Left renal pelvis (tissue), 4 donors: ENCODE measurements at places on chromosomes 11 and 22. TPM values are rescaled to one million over a fixed set of nuclear protein-coding genes. Genes with fewer than 3 reads are reported as not detected.

The CCDC81 gene
- 1.6 TPM for polyA plus RNA-seq

The TEX54 gene
- 0.63 TPM for polyA plus RNA-seq

The SCGB2A2 gene
- not detected for polyA plus RNA-seq

The MPST gene
- polyA plus RNA-seq: 75.5 TPM

The ALX4 gene
- polyA plus RNA-seq: 0.34 TPM

The LRRC74B gene
- polyA plus RNA-seq: 0.06 TPM

The EFCAB6 gene
- 5.7 TPM for polyA plus RNA-seq

The MYO7A gene
- polyA plus RNA-seq: 2.2 TPM

The KCNC1 gene
- polyA plus RNA-seq: 1.0 TPM

The MIOX gene
- polyA plus RNA-seq: 0.44 TPM

The MRGPRX4 gene
- polyA plus RNA-seq: not detected

The ZBTB3 gene
- polyA plus RNA-seq: 8.9 TPM

The NEFH gene
- polyA plus RNA-seq: 9.5 TPM

The SLCO2B1 gene
- polyA plus RNA-seq: 10.3 TPM

The SUSD2 gene
- polyA plus RNA-seq: 1.7 TPM

The NRXN2 gene
- 15.1 TPM for polyA plus RNA-seq

The HSPB2 gene
- 1.9 TPM for polyA plus RNA-seq

The TRPM5 gene
- 2.4 TPM for polyA plus RNA-seq

The KIRREL3 gene
- 2.2 TPM for polyA plus RNA-seq

The FHIP1B gene
- 40.0 TPM for polyA plus RNA-seq

The SLC1A2 gene
- polyA plus RNA-seq: 0.52 TPM

The VSTM5 gene
- polyA plus RNA-seq: 1.2 TPM

The MRPL49 gene
- polyA plus RNA-seq: 56.8 TPM

The SDHAF2 gene
- polyA plus RNA-seq: 46.1 TPM

The APLNR gene
- 85.4 TPM for polyA plus RNA-seq

The APOBEC3B gene
- polyA plus RNA-seq: 6.6 TPM

The SMIM38 gene
- polyA plus RNA-seq: 0.42 TPM

The SAA2 gene
- polyA plus RNA-seq: not detected

The CLCF1 gene
- polyA plus RNA-seq: 5.4 TPM

The CSF2RB gene
- polyA plus RNA-seq: 3.1 TPM

The NUDT22 gene
- 20.9 TPM for polyA plus RNA-seq

The DKK3 gene
- polyA plus RNA-seq: 320 TPM

The OR52N4 gene
- not detected for polyA plus RNA-seq

The DRD4 gene
- polyA plus RNA-seq: 0.35 TPM

The MORC2 gene
- polyA plus RNA-seq: 37.2 TPM

The APOL5 gene
- not detected for polyA plus RNA-seq

The CXCR5 gene
- polyA plus RNA-seq: 0.03 TPM

The MUC6 gene
- 23.0 TPM for polyA plus RNA-seq

The MS4A15 gene
- not detected for polyA plus RNA-seq

The CASP12 gene
- polyA plus RNA-seq: 0.60 TPM

The DUSP8 gene
- polyA plus RNA-seq: 4.7 TPM

The APOA5 gene
- polyA plus RNA-seq: not detected

The PPP6R3 gene
- polyA plus RNA-seq: 98.2 TPM

The HORMAD2 gene
- polyA plus RNA-seq: not detected

The SCUBE1 gene
- polyA plus RNA-seq: 7.7 TPM

The MUC2 gene
- polyA plus RNA-seq: 0.18 TPM

The RAB36 gene
- polyA plus RNA-seq: 18.0 TPM

The CHRM1 gene
- 0.40 TPM for polyA plus RNA-seq

The SLC22A25 gene
- polyA plus RNA-seq: not detected

The LZTR1 gene
- 59.2 TPM for polyA plus RNA-seq

The CADM1 gene
- polyA plus RNA-seq: 145 TPM

The PANX2 gene
- 1.8 TPM for polyA plus RNA-seq

The ASPHD2 gene
- polyA plus RNA-seq: 4.1 TPM

The ROBO3 gene
- polyA plus RNA-seq: 21.8 TPM

The OR4D5 gene
- polyA plus RNA-seq: not detected

The SCGB1D2 gene
- 2.6 TPM for polyA plus RNA-seq

The WT1 gene
- polyA plus RNA-seq: 207 TPM
